ENCODE measurements at places on chromosomes 11 and 22. TPM values are rescaled to one million over a fixed set of nuclear protein-coding genes. Genes with fewer than 3 reads are reported as not detected.

GRCh38 chr11:57475191-57475590, 14.9 kb downstream of the RTN4RL2 start:
- DNase-seq: no peak

DNA sequence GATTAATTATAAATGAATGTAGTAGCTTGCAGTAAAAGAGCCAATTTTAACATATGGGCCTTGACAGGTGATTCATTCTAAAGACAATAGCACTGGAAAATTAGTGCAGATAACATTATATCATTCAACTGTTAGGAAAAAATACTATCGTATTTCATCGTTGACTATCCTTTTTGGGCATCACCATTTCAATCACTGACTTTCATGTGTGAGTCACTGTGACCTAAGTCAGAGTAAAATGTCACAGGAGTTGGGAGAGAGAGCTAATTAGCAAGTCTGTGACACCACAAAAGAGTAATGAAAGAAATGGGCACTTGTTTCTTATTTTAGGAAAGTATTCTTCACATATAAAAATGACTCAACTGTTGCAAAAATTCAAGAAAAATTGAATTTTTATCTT, 253.8 kb upstream of the CNTN5 start:
- DNase-seq: no peak

DNA sequence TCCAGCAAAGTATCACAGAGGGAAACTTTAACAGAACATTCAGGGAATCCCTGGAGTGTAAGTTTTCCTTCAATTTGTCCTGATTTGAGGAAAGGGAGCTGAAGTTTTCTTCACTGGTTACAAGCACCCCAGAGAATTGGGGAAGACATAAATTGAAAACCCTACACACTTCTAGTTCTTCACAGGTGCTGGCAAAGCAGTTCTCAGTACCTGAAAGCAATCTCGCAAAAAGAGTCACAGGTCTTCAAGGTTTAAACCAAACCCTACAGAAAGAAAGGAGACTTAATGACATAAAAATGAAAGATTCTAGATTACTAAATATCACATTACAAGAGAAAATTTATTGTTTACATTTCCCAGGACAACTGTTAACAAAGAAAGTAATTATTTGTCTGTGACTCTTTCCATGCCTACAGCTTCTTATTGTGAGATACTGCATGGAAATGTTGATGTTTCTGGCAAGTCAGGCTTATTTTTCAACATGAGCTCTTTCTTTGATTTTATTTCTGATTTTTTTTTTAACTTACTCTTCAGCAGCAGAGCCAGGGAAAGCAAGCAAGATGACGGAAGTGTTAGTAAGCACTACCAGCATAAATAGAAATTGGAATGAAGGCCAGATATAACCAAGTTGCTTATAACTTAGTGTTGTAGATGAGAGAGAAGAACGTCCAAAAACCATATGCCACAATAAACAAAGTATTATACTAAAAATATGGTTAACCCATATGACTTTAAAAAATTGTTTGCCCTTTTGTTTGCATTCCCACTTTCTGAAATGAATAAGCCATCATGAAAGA, 44.1 kb downstream of the FANCF start:
- no peak for DNase-seq

DNA sequence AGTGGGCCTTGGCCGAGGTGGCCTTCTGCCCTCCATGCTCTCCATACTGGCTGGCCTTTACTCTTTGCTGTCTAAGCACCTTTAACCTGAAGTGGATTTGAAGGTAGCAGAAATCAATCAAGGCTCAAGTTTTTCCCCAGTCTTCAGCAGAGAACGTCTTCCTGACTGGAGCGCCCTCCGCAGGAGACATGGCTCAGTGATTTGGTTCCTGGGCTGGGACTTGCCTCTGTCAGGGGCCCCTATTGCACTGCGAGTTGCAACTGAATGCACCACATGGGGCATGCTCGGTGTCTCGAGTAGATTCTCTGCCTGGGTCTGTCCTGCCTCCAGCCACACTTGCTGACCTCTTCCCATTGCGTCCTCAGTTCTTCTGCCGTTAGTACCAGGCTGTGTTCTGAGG, 79.6 kb downstream of the BMAL1 start:
- DNase-seq: no peak

GRCh38 chr11:92948116-92948515, 21.3 kb upstream of the MTNR1B start:
- DNase-seq: no peak

DNA sequence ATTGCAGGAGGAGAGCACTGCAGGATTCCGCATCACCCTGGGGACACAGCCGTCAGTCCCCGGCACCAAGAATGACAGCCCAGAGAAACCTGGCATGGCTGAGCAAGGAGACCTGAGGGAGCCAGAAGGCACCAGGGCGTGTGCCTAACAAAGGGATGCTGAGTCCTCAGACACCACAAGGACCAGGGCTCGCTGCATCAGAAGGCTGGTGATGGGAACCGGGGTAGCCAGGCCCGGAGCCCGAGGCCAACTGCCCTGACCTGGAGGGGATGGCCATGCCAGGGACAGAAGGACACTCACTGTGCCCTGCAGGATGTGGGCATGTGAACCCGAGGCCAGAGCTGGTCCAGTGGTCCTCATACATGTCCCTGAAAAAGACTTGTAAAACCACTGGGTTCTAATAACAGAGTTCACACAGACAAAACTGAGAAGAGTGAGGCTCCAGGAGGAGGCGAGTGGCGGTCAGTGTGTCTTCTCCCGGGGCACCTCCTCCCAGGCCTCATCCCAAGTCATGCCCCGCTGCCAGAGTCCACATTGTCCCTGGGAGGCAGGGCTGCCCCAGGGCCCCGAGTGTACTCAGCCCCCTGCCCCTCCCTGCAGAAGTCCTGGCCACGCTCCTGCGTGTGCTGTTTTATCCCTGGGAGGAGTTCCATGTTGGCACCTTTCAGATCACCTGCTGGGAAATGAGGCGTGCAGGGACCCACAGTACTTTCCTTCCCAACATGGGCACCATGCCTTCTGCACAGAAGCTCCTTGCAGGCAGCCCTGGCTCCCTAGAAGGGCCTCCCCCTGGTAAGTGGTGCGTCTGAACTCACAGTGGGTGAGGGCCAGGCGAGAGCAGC, 42.5 kb downstream of the TBX1 start:
- DNase-seq: no peak

DNA sequence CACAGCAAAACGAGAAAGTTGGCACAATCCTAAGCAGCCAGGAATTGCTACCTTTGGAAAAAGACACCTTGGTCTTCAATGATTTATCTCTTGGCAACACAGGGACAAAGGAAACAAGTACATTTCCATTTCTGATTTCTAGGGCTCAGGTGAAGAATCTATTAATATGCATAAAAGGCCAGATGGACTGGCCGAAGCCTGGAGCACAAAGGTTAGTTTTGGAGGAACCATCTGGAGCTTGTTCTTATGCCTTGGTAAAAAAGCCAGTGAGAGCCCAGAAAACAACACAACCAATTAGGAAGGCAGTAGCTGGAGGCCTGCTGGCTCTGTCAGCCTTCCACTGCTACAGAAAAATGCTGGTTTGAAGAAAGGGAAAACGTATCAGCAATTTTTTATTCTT, 713.5 kb upstream of the API5 start:
- DNase-seq: no peak

- DNase-seq: no peak
These were observed 1.6 kb downstream of the CADM1 start for GRCh38 chr11:115502636-115503082.

GRCh38 chr11:66477263-66478201, 2.7 kb upstream of the DPP3 start:
- DNase-seq: no peak

DNA sequence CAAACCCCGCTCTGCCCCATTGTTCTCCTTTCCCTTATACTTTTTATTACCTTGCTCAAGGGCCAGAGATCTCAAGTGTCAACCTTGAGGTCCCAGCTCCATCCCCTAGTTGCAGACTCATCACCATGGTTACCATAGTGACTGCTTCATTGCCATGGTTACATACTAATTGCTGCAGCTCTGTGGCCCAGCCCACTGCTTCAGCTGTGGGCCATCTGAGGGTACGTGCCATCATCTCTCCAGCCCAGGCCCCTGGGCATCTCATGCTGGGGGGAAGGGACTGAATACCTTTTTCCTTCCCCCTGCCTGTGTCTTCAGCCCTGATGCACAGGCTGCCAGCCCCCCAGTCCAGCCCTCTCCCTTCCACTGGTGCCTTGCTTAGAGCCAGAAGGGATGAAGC, 22.2 kb downstream of the TREH start:
- DNase-seq: no peak

DNA sequence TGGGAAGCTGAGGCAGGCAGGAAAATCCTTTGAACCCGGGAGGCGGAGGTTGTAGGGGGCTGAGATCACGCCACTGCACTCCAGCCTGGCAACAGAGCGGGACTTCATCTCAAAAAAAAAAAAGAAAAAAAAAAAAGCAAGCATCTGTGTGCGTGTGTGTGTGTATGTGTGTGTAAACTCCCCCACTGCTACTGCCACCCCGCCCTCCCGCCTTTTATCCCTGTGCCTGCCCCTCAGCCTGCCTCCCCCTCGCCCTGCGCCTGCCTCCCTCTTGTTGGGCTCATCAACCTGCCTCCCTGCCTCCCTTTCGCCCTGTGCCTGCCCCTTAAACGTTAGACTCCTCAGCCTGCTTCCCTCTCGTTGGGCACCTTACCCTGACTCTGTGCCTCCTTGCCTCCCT, 18.0 kb downstream of the TMEM258 start:
- no peak for DNase-seq

DNA sequence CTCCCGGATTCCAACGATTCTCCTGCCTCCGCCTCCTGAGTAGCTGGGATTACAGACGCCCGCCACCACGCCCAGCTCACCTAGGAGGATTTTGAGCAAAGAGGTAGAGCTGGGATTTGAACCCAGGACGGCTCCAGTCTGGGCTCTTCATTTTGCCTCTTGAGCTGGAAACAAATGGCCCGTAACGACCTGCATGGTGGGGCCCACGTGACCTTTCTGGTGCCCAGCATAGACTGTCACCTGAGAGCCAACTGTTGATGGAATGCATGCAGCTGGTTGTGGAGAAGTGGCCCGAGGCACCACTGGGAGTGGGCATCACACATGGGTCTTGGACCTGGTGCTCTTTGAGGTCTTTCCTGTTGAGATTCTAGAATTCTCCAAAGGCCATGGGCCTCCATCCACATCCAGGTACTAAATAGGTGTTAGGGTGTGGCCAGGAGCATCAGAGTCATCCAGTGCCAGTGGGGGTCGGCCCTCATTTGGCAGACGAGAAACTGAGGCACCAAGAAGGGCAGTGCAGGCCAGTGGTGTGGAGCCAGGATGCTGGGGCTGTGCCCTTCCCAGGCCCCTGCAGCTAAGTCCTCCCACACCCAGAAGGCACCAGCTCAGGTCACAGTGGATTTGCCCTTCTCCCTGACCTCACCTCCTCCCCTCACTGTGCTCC, 3.9 kb downstream of the ATF4 start:
- DNase-seq: no peak

DNA sequence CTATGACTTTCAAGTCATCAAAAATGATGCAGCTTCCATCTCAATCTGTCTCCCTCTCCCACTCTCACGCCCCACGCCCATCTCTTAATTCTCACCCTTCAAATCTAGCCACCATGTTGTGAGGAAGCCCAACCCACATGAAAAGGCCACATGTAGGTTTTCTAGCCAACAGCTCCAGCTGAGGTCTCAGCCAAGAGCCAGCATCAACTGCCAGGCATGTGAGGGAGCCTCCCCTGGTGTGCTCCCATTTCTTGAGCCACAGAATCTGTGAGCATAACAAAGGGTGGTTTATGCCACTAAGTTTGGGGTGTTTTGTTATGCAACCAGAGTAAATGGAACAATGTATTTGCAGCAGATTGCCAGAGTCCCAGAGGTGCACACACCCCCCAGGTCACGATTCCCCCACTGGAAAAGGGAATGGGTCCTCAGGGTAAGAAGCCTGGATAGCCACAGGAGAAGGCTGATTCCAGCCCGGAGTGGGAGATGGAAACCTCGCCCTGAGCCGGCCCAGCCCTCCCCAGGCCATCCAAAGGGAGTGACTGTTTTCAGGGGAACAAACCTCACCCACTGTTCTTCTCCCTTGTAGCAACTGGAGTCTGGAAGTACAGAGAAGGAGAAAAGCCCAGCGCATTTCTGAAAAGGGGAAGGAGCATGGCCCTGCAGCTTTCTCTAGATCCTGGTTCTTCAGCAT, 20.0 kb upstream of the LINC01488 start:
- DNase-seq: no peak

- no peak for DNase-seq
These were observed 3.6 kb downstream of the CDKN1C start for GRCh38 chr11:2881981-2882375.

- no peak for DNase-seq
These were observed 11.2 kb upstream of the P4HA3 start for GRCh38 chr11:74322667-74323066.

GRCh38 chr11:72072348-72072747, 8.0 kb downstream of the NUMA1 start:
- DNase-seq: no peak

DNA sequence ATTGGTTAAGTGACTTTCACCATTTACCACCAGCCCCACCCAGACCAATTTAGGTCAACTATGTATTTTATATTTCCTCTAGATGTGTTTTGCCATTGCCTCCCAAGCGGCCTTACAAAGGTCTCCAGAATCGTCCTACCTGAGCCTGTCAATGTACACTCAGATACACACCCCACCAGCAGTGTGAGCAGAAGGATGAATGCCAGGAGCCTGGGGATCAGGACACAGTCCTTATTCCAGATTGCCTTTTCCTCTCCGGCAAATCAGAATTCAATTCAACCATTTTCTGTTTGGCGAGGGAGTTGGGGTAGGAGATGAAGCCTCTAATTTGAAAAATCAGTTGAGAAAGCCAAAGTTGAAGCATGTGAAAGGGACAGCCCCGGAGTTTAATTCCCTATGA, 35.4 kb upstream of the CRTAM start:
- DNase-seq: no peak

DNA sequence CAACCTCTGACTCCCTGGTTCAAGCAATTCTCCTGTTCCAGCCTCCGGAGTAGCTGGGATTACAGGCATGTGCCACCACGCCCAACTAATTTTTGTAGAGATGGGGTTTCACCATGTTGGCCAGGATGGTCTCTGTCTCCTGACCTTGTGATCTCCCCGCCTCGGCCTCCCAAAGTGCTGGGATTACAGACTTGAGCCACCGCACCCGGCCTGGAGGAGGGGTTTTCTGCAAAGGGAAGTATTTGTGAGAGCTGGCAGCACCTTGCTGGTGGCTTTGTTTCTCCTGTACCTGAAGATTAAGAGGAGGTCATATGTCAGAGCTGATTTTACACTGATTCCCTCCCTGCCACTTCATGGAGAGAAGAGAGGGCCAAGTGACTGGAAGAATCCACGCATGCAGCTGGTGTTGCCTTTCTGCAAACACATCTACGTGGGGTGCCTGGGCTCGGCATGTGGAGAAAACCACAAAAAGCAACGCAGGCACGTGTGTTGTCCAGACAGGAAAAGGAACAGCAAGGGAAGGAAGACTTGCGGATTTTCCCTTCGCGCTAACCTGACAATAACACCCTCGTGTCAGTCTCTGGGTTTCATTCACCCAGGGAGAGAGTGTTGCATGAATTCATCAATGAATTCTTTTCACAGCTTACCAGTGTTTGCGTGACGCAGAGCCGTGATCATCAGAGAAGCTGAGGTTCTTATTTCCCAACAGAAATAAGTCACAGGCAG, 61.9 kb downstream of the TSPAN18 start:
- DNase-seq: no peak

- no peak for DNase-seq
These were observed 13.9 kb upstream of the NAV2 start for GRCh38 chr11:19698493-19699292.

KRTAP5-1 gene
- not detected for polyA plus RNA-seq

SORL1 gene
- 23.8 TPM for polyA plus RNA-seq

TMPRSS5 gene
- polyA plus RNA-seq: 0.39 TPM

EFCAB6 gene
- polyA plus RNA-seq: 0.64 TPM

ADM2 gene
- 2.8 TPM for polyA plus RNA-seq

MPEG1 gene
- 3.2 TPM for polyA plus RNA-seq

OR10D3 gene
- not detected for polyA plus RNA-seq

RIN1 gene
- polyA plus RNA-seq: 0.11 TPM

FOLR3 gene
- 0.31 TPM for polyA plus RNA-seq

Measured in liver (tissue), 10 donors.